ENCODE measurements at places on chromosomes 12 and 14.

GRCh38 chr14:75168586-75169335 is 7.7 kb downstream of the TMED10 start:
- DNase-seq = no peak

GRCh38 chr12:85829391-85829790 is 6.8 kb downstream of the RASSF9 start:
- no peak for DNase-seq

DNA sequence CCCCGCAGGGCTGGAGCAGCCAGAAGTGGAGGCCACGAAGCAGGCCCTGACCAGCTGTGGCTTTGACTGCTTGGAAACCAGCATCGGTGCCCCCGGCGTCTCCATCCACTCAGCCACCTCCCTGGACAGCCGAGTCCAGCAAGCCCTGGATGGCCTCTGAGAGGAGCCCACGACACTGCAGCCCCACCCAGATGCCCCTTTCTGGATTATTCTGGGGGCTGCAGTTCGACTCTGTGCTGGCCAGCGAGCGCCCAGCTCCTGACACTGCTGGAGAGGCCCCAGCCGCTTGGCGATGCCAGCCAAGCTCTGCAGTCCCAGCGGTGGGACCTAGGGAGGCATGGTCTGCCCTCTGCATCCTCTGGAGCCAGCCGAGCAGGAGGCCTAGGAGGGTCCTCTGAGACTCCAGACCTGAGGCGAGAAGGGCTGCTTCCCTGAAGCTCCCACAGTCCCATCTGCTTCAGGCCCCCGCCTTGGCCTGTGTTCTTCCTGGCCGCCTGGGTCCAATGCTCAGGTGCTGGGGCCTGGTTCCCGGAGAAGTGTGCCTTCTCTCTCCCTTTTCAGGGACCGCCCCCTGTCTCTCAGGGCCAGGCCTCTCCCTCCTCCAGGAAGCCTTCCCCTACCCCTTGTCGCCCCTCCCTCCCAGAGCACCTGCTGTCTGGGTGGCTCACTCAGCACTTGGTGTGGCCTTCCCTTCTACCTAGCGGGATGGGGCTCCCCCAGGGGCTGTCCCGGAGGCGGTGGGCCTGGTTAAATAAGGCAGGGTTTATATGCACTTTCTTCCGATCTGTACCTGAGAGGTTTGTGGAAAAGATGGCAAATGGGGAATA is 23.0 kb downstream of the MVK start:
- DNase-seq = peak; percentile 66

DNA sequence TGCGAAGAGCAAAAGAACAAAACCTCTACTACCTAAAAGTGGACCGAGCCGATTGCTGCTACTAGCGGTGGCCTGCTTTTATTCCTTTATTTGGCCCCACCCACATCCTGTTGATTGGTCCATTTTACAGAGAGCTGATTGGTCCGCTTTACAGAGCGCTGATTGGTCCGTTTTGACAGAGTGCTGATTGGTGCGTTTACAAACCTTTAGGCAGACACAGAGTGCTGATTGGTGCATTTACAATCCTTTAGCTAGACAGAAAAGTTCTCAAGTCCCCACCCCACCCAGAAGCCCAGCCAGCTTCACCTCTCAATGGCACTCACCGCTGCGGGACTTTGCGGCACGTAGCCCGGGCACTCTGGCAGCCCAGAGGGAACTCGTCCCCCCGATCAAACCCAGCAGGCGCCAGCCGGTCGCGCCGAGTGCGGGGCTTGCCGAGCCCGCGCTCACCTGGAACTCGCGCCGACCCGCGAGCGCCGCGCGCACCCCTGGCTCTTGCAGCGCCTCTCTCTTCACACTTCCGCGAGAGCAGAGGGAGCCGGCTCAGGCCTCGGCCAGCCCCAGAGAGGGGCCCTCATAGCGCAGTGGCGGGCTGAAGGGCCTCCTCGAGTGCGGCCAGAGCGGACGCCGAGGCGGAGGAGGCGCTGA is 8.7 kb upstream of the FGD4 start:
- peak; percentile 36 for DNase-seq

DNA sequence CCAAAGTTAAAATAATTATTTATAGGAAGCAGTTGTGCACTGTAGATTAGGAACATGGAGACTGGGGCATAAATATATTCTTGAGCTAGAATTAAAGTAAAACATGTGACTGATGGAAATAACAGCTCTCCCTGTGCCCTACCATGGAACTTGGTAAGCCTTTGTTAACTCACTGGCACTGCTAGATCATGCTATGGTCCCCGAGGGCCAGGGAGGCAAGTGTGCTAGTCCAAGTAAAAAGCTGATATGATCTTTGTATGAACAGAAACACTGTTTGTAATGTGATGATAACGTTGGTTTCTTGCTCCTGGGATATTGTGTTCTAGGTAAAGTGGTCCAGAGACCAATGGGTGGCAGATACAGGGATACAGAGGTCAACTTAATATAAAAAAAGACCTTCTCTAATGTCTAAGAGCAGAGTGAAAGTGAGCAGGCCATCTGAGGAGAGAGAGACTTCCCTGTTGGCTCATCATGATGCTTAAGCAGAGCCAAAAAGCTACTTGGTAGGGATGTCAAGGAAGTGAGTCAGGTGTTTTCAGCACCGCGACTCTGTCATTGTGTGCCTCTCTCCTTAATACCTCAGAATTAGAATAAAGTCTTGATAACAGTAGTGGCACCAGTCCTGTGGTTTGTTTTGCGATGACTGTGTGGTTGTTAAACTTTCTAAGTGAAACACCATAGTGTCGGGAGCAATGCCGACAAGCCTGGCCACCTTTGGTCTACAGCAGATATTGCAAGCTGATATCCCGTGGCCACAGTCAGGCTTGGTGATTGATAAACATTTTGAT is 27.6 kb downstream of the BICD1 start:
- DNase-seq = no peak

DNA sequence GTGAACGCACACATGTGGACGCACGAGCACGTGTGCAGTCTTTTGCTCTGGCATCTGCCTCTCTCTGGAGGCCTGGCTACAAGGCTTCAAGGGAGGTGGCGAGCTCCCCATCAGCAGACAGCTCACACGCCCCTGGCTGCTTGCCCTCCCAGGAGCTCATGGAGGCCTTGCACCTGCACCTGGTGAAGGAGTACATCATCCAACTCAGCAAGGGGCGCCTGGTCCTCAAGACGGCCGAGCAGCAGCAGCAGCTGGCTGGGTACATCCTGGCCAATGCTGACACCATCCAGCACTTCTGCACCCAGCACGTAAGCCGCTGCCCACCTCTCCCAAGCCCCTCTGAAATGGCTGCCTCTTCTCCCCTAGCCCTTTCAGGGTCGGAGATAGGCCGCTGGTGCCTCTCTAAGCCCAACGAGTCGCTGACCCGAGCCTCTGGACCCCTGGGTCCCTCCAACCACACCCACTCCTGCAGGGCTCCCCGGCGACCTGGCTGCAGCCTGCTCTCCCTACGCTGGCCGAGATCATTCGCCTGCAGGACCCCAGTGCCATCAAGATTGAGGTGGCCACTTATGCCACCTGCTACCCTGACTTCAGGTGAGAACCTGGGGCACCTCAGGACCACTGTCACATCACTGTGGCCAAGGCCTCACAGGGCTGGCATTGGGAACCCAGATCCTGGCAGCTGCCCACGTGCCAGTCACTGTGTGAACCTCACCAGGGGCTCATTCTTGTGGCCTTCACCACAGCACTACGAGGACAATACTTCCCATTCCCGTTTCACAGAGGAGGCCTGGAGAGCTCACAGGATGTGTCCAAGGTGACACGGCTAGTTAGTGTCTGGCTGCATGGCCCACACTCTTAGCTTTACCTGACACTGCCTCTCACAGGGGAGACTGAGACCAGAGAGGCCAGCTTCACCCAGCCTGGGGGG is 10.2 kb downstream of the TNFAIP2 start:
- DNase-seq = no peak

- peak; percentile 87 for DNase-seq
Observed at GRCh38 chr14:93655078-93655750, 133.1 kb downstream of the PRIMA1 start.

DNA sequence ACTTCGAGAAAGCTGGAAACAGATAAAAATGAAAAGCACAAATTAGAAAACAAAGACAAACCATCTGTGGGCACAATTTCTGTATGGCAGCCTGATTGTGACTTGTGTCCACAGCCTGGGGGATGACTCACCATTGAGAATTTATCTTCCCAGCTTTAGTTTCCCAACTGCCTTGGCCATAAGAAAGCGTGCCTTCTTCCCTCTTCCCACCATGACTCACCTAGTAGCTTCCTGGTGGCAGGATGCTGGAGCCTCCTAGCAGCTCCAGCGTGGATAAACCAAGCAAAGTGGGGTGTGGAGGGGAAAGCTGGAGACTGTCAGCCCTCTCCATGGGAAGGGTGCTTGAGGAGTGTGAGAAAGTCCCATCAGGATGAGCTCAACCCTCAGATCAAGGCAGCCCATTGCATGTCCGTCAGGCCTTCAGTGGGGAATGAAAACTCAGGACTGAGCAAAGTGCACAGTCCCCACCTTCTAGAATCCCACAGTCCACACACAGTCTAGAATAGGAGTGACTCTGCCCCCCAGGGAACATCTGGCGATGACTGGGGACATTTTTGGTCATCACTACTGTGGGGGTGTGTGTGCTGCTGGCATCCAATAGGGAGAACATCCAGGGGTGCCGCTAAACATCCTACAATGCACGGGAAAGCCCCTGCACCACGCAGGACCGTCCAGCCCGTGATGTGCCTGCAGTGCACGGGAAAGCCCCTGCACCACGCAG is 22.4 kb upstream of the SERPINA6 start:
- no peak for DNase-seq

DNA sequence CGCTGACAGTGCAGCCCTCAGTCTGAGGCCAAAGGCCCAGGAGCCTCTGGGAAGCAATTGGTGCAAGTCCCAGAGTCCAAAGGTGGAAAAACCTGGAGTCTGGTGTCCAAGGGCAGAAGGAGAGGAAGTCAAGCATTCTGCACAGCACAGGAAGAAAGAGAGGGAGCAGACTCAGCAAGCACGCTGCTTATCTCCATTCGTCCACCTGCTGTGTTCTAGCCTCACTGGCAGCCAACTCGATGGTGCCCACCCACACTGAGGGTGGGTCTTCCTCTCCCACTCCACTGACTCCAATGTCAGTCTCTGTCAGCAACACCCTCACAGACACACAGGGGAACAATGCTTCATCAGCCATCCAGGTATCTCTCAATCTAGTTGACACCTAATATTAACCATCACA is 38.8 kb downstream of the HELB start:
- no peak for DNase-seq

DNA sequence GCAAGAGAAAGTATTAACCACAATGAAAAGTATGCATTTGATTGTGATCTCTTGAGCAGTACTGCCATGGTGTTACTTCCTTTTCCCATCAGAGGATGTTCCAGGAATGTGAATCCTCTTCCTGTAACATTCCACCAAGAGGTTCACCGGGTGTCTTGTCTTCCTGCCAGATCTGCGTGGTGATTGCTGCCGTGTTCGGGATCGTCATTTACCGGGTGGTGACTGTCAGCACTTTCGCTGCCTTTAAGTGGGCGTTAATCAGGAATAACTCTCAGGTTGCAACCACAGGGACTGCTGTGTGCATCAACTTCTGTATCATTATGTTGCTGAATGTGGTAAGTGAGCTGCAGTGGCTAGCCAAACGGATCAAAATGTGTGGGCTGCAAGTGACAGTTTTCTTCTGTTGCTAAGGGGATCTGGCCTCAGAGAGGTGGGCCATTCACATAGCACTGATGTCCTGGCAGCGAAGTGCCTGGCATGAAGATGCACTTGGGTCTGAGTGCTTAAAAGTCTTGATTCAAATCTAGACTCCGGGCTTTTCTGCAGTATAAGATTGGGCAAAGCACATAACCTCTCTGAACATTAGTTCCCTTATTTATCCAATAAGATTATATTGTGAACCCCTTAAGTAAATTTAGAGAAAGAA is 123.4 kb downstream of the SLC5A8 start:
- no peak for DNase-seq

GRCh38 chr12:118746960-118747359 is 234.4 kb upstream of the SRRM4 start:
- DNase-seq = no peak

GRCh38 chr12:116502989-116503496 is 56.1 kb upstream of the MAP1LC3B2 start:
- DNase-seq = no peak

DNA sequence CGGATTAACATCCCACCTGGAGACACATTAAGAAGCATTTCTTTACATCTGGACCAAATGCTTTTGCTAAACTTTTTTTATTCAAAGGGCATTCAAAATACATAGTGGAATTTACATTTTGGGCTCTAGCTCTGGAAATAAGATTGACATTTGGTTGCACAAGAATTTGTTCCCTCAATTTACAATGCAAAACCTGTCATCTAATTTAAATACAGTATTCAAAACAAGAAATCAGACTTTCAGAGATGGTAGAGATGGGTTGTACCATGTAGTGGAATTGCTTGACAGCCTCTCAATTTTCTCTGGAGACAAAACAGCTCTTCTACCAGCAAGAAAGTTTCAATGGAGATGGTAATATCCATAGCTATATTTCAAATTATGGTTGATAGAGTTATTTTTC is 275.8 kb downstream of the ATP23 start:
- DNase-seq = no peak

GRCh38 chr14:100193417-100194357 is 34.2 kb upstream of the DEGS2 start:
- no peak for DNase-seq

GRCh38 chr14:51697848-51698247 is 46.1 kb downstream of the FRMD6 start:
- no peak for DNase-seq

DNA sequence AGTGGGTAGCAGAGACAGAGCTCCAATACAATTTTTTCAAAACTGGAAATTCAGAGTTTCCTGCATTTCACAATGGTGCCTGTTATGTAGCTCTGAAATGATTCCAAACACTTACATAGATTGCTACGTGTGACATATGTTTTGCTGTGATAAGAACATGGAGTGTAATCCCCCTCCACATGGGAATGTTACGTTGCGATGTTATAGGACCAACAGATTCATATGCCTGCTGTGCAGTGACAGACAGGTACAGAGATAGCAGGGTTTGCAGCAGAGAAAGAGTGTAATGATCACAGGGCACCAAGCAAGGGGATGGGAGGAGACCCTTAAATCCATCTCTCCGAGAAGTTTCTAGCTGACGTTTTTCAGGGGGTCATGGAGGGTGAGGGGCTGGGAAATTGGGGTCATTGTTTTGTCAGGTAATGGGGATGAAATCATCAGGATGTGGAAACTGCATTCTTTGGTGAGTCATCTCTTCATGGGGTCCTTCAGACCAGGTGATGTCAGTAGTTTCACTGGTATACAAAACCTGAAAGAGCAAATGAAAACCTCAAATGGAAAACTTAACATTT is 76.6 kb upstream of the OSBPL8 start:
- DNase-seq = peak; percentile 51

- DNase-seq = peak; percentile 2
Observed at GRCh38 chr12:63319386-63319785, 168.4 kb upstream of the AVPR1A start.

DNA sequence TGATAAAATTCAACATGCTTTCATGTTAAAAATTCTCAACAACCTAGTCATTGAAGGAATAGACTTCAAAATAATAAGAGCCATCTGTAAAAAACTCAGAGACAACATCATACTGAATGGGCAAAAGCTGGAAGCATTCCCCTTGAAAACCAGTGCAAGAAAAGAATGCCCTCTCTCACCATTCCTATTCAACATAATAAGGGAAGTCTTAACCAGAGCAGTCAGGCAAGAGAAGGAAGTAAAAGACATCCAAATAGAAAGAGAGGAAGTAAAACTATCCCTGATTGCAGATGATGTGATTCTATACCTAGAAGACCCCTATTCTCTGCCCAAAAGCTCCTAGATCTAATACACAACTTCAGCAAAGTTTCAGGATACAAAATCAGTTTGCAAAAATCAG is 52.9 kb downstream of the APOBEC1 start:
- DNase-seq = no peak

Measured in NCI-H82 (cell line).